ENCODE measurements at places on chromosomes 6 and 20.

DNA sequence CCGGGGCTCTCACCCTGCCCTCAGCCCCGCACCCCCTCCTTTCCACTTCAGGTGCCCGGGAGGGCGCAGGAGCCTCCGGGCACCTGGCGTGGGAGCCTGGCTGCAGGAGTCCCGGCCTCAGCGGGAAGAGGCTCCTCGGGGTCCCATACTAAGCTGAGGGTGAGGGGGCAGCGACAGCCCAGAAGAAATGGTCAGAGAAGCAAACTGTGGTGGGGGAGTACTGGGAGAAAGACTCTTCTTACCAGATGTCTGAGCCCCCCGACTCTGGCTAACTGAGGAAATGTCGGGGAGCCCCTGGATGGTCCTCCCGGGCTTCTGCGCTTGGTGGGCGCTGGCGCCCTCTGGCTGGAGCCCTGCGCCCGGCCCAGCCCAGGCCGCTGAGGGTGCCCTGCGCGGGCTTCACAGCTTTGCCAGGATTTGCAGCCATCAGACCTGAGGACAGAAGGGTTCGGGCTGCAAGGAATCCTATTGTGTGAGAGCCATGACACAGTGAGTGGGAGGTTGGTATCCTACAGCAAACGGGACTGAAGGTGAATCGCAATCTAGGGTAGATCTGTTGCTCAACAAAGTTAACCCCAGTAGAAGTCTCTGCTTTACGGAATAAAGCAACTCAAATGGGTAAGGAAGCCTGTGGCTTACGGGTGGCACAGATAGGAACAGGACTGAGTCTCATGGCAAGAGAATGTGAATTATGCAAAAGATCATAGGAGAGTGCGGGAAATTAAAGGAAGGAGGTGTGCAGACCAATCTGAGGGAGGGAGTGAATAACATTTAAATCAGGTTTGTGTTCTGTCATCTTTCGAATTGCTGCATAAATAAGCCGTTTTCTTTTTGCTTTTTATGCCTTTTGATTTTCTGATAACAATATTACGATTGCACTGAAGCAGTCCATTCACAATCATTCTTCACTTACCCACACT lies 639 bp upstream of the RCAN2 start:
- peak; percentile 77 for DNase-seq

DNA sequence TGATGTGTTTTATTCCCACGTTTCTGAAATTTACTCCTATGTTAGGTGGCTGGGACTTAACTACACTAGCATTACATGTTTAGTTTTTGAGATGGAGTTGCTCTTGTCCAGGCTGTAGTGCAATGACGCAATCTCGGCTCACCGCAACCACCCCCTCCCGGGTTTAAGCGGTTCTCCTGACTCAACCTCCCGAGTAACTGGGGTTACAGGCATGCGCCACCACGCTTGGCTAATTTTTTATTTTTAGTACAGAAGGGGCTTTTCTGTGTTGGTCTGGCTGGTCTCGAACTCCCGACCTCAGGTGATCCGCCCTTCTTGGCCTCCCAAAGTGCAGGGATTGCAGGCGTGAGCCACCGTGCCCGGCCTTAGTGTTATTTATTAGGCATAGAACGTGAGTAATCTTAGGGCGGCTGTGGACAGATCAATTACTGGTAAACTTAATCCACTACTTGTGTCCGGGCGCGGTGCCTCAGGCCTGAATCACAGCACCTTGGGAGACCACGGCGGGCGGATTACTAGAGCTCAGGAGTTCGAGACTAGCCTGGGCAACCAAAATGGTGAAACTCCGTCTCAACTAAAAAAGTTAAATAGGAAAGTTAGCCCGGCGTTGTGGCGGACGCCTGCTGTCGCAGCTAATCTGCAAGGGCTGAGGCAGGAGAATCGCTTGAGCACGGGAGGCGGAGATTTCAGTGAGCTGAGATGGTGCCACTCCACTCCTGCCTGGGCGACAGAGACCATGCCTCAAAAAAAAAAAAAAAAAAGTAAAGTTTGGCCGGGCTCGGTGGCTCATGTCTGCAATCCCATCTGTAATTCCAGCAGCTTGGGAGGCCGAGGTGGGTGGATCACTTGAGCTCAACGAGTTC lies 123.7 kb upstream of the BTN3A2 start:
- no peak for DNase-seq

DNA sequence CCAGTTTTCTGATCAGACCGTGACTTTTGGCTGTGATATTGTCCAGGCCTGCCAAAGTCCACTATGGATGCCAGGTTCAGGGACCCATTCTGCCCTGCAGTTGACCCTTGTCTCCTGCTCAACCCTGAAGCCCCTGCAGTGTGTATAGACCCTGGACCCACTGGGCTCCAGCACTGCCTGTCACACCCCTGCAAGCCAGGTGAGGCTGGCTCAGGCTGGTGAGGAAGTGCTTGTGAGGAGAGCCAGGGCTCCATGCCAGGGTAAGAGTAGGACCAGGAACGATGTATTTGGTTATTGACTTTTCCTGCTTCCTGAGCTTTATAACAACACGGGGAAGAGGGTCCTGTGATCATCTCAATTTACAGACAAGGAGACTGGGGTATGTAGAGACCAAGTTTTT lies 19.1 kb upstream of the CD93 start:
- no peak for DNase-seq

- DNase-seq = no peak
Observed at GRCh38 chr6:158909938-158910337, 90.1 kb downstream of the RSPH3 start.

Data from heart left ventricle (tissue), 16 donors.